Tongue (tissue), 3 donors: ENCODE measurements at places on chromosomes 3 and 15. TPM values are rescaled to one million over a fixed set of nuclear protein-coding genes. Genes with fewer than 3 reads are reported as not detected.

GRCh38 chr3:39137435-39137936 is 15.9 kb downstream of the CSRNP1 start:
- no peak for DNase-seq

GRCh38 chr15:34769711-34770110 is 14.9 kb upstream of the GJD2 start:
- no peak for DNase-seq

DNA sequence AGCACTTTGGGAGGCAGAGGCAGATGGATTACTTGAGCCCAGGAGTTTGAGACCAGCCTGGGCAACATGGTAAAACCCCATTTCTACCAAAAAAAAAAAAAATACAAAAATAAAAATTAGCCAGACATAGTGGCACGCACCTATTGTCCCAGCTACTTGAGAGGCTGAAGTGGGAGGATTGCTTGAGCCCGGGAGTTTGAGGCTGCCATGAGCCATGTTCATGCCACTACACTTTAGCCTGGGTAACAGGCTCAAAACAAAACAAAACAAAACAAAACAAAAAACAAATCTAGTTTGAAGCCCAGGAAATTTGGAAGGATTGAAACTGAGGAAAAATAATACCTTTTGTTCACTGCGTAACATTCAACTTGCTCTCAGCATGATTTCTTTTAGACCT is 16.6 kb downstream of the TMOD3 start:
- no peak for DNase-seq

DNA sequence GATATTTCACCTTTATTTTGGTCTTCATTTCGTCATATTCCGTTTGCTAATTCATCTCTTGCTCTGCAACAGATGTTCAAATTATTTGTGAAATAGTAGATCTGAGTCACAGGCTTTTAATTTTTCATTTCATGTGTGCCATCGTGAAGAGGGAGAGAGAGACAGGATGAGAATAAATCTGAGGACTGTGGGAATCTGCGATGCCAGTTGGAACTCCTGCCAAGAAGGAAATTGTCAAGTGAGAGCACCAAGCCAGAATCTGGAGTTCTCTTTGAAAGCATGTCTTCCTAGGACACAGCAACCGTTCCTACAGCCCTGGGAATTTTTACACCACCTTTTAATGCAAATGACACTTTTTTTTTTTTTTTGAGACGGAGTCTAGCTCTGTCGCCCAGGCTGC is 48.8 kb downstream of the NSMCE3 start:
- DNase-seq = peak; percentile 70

DNA sequence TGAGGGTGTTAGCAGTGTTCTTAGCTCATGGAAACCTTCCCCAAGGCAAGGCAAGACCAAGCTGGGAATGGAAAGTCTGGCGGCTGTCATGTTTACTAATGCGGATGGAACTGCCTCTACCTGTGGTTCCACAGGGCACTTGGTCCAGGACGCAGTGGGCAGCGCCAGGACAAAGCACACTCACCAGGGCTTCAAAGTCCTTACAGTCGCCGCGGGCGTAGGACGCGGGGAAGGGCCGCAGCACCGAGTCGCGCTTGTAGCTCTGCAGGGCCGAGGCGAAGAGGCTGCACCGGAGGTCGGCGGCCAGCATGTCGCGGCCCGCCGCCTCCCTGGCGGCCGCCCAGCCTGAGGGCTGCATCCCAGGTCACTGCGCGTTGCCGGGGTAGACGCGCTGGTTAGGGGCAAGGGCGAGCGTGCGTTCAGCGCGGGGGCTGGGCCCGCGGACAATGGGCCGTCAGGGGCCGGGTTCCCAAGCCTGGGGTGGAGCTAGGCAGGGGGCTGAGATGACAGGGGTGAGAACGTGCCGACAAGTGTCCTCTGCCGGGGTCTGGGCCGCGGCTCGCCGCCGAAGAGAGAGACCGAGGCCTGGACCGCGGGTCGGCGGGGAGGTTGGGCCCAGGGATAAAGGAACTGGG is 497 bp downstream of the PARP16 start:
- DNase-seq = peak; percentile 54

DNA sequence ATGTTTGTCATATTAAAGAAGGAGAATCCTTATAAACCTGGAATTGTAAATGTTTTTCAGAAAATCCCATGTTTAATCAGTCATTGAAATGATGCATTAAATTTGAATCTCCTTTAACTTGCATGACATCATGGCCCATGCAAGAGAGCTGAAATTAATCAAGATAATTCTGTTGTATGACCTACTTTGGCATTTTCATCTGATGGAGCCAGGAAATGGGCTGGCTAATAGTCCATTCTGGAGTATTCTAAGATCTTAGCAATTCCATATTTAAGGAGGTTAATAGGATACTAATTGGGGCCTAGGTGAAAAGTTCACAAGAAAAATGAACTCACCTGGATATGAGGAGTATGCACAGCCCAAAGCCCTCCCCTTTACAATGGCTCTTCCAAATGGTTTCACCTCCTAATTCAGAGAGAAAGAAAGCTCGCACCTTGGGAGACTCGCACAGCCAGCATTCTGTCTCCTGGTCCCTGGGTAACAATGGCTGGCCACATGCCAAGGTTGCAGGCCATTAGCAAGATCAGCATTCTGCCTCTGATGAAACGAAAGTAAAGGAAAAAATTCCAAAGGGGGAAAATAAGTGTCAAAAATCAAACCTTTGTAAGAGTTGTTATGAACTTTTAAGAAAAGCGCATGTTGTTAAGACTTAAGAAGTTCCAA is 786.4 kb downstream of the MCTP2 start:
- peak; percentile 44 for DNase-seq

GRCh38 chr3:188442430-188442829 is 288.5 kb downstream of the LPP start:
- DNase-seq = no peak

- peak; percentile 19 for DNase-seq
Measured at GRCh38 chr3:138748190-138748589, 86.5 kb downstream of the PIK3CB start.

DNA sequence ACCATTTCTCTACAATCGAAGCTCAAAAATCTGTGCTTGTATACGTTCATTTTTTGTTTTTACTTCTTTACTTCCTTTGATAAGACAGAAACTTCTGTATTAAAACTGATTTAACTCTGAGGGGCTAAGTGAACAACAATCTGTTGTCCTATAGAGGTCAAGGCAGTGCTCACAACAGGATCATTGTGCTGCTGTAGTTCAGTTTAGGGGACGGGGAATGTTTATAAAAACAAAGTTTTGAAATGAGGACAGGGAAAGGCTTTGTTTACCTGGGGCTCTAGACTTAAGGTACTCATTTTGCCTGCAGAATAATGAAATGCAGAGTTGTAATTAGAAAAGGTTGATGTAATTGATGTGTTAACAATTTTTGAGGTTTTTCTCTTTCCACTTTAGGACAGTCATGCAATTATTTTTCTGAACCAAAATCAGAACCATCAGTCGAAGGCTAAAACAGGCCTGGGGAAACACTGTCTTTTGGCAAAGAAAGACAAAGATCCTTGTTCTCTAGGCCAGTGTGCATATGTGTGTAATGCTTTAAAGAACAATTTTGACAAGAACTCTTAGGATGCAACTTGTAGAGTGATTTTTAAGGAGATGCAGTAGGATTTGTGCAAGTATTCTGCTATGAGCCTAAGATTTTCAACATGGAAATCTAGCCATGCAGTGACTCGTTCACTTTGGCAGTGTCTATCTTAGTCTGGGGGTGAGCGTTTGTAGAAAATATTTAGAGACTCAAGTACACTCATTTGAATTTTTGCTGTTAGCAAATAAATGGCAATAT is 165.2 kb downstream of the PGPEP1L start:
- DNase-seq = no peak

GRCh38 chr15:84914909-84915605 is 30.6 kb downstream of the SLC28A1 start:
- DNase-seq = peak; percentile 83

- no peak for DNase-seq
Measured at GRCh38 chr3:150221904-150222523, 186.1 kb upstream of the TSC22D2 start.

- no peak for DNase-seq
Measured at GRCh38 chr3:87855211-87855610, 203.6 kb downstream of the CGGBP1 start.

DNA sequence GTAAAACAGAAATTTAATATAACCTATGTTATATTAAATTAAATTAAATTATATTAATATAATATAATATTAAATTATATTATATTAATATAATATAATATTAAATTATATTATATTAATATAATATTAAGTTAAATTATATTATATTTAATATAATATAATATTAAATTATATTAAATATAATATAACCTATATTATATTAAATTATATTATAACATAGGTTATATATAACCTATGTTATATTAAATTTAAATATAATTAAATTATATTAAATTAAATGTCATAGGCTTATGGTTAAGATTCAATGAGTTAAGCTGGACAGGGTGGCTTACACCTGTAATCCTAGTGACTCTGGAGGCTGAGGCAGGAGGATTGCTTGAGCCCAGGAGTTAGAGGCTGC is 40.6 kb upstream of the CNOT10 start:
- no peak for DNase-seq

GRCh38 chr3:10345911-10346310 is 25.0 kb upstream of the SEC13 start:
- no peak for DNase-seq

- no peak for DNase-seq
Measured at GRCh38 chr3:38558864-38559263, 62.7 kb downstream of the EXOG start.

MRAS gene
- total RNA-seq = 43.0 TPM

ARGFX gene
- total RNA-seq = not detected

MAP1A gene
- total RNA-seq = 22.5 TPM

CFAP100 gene
- total RNA-seq = not detected

FBLN2 gene
- total RNA-seq = 84.3 TPM

TF gene
- total RNA-seq = 26.7 TPM
